ENCODE measurements at places on chromosomes 3 and 15. TPM values are rescaled to one million over a fixed set of nuclear protein-coding genes. Genes with fewer than 3 reads are reported as not detected.
A peak's percentile ranks its signal among the peaks of the same experiment; 100 is the strongest.

GRCh38 chr3:73820431-73820830, 195.7 kb upstream of the PDZRN3 start:
- no peak for DNase-seq

The DCLK3 gene
- not detected for total RNA-seq

DNA sequence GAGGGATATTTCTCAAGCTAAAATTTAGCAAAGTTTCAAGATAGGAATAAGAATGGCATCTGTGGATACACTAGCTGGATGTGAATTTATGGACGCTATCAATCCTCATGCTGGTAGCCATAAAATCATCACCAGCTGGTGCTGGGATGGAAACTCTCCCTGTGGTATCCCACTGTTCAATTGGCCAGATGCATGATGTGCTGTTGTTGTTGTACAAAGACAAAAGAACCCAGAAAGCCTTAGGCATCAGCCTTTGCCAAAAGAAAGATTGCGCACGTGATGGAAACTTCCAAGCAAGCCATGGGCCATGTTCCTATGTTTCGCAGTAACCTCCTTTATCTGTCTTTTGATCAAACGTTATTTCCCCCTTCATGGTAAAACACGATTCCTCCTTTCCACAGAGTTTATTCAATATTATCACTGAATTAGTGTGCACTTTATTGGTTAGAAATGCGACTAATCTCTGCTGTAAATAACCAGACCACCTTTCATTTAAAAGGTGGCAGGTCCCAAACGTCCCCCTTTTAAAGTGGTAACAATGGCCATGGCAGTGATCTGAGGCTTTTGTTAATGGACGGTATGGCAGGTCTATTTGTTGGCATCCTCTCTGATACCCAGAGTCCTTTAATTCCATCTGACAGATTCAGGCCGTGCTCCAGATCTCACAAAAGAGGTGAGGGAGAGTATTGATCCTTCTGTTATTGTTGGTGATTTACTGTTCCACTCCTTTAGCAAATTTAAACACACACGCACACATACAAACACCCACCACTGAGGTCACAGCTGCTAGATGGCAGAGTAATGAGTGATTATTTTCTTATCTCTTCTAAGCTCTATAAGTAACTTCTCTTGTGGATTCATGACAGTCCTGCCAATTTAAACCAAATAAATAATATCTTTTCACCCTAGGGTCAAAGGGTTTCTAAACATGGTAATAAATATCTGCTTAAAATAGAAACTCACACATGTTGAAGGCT, 291.2 kb upstream of the KCNMB2 start:
- DNase-seq = no peak

GRCh38 chr3:127299276-127299675, 11.4 kb upstream of the PRR20G start:
- DNase-seq = no peak

The LTF gene
- total RNA-seq = 3.7 TPM

The SKOR1 gene
- total RNA-seq = 0.51 TPM

The GOLGA8R gene
- total RNA-seq = 8.0 TPM

GRCh38 chr15:60898896-60899295, 330.2 kb downstream of the RORA start:
- DNase-seq = no peak

- no peak for DNase-seq
These were observed 7.7 kb downstream of the CCRL2 start for GRCh38 chr3:46414739-46415138.

GRCh38 chr3:157475921-157476414, 27.2 kb downstream of the VEPH1 start:
- DNase-seq = no peak

DNA sequence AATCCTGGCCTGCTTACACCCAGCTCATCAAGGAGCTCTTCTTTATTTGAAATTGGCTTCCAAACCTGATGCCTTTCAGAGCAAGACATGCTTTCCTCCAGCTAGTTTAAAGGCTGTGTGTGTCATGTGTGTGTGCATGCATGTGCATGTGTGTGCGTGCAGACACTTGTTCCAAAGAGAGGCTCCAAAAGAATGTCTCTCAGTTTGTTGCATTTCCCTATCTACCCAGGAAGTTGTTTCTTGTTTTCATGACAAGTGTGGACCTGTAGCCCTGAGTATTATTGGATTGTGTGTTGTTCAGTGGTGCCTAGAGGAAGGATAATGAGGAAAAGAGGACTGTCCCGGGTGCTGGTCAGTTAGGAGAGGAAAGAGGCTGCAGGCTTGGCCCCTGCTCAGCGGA, 240.0 kb downstream of the THSD4 start:
- DNase-seq = no peak

- DNase-seq = no peak
These were observed 12.6 kb downstream of the RBM15B start for GRCh38 chr3:51403675-51404074.

DNA sequence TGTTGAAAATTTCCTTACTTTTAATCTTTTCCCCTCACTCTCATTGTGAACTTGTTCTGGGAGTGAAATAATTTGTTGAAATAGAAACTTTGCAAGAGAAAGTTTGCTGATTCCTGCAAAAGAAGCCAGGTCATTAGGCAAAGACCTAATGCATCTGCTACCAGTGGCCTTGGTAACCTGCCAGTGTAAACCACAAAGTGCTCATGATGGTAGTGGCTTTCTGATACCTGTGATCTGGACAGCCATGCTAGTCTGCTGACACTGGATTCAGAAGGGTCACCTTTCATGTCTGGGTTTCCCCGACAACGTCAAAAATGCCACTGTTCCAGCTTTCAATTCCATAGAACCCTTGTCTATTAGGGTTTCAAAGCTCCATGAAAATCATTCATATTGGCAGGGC, 123.7 kb upstream of the MCTP2 start:
- DNase-seq = no peak

GRCh38 chr3:194485881-194486539, 792 bp downstream of the ATP13A3 start:
- DNase-seq = peak; percentile 87

GRCh38 chr3:11535243-11535960, 108.3 kb downstream of the VGLL4 start:
- DNase-seq = peak; percentile 70
